Fibroblast of lung (primary cell): ENCODE measurements at places on chromosomes 1 and 21. TPM values are rescaled to one million over a fixed set of nuclear protein-coding genes. Genes with fewer than 3 reads are reported as not detected.

DNA sequence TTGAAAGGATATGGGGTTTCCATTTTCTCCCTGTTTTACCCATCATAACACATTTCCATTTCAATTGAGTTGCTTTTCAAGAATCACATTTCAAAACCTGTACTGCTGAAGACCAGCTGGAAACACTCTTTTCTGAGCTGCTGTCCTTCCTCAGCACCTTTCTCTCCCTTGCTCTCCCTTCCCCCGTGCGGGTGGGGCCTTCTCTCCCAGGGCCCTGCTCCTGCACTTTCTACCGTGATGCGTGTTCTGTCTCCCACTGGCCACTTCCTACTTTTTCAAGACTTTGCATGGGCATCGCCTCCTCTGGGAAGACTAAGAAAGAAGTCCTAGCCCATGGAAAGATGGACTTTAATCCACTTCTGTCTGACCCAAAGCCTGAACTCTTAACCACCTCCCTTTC, 390.4 kb downstream of the PTPRU start:
- no peak for DNase-seq

Gene HTR1D
- not detected in 2 replicates for total RNA-seq

DNA sequence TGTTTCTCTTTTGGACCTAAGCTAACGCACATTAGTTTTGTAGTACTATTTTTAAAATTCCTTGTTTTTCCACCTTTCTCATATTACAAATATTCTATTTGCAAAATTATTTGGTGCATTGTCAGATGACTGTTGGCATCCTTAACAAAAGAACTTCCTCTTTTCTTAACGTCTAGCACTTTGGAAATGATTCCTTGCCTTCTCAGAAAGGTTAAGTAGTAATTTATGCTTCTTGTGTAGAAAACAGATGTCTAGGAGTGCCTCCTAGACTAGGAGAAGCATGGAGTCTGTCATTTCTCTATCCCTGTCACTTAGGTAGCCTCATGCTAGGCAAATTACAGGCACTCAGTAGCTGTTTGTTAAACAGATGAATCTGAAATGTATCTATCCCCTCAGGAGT, 64.4 kb downstream of the HSPA13 start:
- DNase-seq, result no peak

DNA sequence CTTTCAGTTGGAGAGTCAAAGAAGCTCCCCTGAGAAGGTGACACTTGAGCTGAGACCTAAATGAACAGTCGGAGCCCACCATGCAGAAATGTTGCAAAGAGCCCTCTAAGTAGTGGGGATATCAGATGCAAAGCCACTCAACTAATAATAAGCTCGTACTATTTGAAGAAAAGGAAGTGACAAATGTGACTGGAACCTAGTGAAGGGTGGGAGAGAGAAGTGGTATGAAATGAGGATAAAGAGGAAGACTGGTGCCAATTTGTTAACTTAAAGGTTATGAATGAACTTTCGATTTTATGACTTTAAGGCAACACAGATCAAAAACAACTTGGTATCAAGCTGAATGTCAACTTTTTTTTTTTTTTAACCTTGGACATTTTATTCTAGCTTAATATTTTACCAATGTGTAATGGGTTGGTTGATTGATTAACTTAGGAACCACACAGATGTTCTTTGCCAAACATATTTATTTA, 14.7 kb downstream of the LYPLAL1 start:
- DNase-seq, result no peak

DNA sequence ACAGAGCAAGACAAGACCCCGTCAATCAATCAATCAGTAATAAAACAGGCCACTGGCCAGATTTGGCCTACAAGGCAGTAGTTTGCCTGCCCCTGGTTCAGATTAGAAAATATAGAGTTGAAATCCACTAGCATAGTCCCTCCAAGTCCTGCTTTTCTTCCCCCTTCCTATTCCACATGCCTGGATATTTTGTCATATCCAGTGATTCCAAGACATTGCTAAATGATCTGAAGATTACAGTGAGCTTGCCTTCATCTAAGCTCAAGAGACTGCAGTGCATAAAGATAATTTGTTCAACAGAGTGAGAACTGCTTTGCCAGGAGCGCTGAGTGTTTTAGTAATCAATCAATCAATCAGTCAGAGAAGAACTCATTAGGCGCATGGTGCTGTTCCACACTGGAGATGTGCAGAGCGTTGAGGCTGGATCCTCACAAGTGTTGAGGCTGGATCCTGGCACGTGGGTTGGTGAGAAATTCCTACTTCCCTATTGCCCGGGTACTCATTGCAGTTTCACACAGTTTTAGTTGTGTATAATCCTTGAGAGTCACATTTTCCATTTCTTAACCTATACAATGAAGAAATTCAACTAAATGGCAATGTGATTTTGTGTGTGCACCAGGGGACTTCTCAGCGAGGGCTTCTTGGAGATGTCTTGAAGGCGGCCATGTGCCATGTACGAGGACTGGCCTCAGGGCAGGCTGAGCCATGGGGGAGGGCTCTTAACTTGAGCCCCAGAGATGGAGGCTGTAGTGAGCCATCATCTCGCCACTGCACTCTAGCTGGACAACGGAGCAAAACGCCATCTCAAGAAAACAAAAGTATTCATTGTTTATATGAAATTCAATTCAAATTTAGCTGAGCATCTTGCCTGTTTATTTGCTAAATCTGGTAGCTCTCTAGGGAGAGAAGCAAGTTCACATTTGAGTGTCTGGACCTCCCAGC, 76.3 kb downstream of the TOMM20 start:
- no peak for DNase-seq

DNA sequence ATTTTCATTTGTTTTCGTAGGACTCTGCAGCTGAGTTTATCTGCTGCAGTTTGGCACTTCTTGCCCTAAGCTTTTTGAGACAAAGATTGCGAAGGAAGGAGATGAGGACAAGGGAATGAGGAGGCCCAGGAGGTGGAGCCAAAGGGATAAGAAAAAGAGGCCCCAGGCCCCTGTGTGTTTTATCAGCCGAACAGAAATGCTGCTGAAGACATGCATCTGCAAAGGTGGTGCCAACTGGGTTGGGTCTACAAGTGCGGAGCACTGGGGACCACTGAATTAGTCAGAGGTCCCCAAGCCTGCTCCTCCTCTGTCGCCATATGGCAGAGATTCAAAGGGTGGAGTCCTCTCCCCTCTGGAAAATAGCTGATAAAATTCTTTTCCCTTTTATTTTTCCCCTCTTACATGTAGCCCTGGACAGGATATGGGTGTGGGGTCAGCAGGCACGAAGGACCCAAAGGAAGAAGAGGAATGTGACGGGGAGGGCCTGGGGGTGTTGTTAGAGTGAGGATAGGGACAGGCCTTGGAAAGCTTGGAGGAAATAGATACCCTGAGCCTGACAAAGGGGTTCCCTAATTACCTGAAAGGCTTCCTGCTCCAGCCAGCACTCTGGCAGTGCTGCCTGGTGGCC, 2.7 kb downstream of the CD34 start:
- no peak for DNase-seq
